ENCODE measurements at places on chromosomes 3 and 15.

GRCh38 chr3:16109929-16110328 lies 64.6 kb upstream of the GALNT15 start:
- DNase-seq = no peak

DNA sequence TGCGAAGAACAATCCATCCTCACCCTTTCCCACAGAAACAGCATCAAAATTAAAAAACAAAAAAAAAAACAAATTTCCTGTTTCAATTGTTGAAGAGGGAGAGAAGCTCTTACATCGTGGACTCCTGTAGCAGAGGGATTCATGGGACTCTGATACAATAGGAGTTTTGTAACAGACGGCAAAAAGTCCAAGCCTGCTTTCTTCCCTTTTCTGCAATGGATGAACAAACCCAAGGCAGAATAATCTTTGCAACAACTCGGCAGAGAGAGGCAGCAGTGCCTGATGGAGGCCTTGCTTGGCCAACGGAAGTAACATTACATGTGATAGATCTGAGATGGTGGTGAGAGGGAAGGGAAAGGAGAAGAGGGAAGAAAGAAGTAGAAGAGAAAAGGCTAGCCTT lies 26.9 kb downstream of the CCR4 start:
- no peak for DNase-seq

DNA sequence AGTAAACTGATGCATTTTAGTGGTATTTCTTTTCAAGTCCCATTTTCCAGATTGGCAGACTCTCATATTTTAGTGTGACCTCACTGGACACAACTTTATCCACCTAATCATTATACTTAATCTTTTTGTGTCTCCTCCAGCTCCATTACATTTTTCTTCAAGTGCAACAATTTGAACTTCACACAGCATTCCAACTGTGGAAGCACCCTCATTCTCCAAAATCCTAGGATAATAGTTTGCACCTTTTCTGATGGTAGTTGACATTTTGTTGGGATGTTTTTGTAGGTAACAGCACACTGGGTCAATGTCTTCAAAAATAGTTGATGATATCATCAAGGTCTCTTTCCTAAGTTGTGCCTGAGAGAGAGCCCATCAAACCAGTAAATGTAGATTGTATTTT lies 123.1 kb downstream of the RYR3 start:
- no peak for DNase-seq

GRCh38 chr3:127262533-127262932 lies 25.3 kb downstream of the PRR20G start:
- no peak for DNase-seq

- DNase-seq = no peak
Observed at GRCh38 chr15:73937296-73937695, 11.0 kb downstream of the LOXL1 start.

DNA sequence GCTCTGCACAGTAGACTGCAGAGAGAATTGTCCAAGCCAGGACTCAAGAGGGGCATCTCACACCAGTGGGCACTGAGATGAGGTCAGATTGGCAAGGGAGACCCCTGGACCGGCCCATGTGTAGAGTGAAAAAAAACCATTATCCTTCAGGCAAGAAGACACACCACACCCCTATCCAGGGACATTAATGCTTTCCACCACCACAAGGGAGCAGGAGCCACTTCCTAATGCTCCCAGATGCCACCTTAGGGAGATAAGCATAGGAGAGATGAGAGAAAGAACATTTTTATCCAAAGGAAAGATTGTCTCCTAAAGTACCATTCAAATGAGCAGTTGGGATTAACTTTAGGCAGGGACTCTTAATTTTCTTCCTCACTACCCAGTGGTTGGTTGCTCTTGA lies 109.6 kb upstream of the PTX3 start:
- DNase-seq = no peak

DNA sequence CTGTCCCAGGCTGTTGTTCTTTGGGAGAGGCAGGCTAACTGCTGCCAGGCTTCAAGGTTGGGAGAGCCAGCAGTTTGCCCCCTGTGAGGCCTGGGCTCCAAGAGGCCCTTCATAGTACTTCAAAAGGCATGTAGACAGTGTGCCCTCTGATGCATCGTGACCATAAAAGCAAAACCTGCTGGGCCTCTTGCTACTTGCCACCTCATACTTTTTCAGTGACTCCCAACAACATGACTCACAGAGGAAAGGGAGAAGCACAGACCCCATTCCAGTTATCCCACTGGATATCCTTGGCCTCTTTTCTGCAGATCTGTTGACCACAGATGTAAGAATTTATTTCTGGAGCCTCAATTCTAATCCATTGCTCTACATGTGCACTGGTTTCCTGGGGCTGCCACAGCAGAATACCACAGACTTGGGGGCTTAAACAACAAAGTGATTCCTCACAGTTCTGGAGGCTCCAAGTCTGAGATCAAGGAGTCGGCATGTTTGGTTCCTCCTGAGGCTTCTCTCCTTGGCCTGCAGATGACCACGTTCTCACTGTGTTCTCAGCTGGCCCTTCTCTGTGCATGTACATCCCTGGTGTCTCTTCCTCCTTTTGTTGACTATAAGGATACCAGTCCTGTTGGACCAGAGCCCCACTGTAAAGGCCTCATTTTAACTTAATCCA lies 8.9 kb upstream of the NSMCE3 start:
- DNase-seq = no peak

GRCh38 chr15:83077491-83078230 lies 10.6 kb upstream of the BTBD1 start:
- no peak for DNase-seq

DNA sequence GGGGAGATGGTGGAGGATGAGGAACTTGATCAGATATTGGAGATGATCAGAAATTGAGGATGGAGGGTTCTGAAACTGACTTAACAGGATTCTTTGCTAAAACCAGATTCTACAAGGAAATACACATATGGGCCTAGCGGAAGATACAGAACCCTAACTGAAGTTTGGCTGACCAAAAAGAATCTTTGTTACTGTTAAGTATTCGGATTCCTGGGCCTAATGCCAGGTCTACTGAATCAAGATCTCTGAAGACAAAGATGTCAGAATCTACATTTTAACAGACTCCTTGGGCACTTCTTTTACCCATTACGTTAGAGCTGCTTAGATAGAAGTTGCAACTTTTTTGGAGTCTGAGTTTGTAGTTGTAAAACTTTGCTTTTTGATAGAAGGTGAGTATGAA lies 137.7 kb downstream of the FNDC3B start:
- no peak for DNase-seq

DNA sequence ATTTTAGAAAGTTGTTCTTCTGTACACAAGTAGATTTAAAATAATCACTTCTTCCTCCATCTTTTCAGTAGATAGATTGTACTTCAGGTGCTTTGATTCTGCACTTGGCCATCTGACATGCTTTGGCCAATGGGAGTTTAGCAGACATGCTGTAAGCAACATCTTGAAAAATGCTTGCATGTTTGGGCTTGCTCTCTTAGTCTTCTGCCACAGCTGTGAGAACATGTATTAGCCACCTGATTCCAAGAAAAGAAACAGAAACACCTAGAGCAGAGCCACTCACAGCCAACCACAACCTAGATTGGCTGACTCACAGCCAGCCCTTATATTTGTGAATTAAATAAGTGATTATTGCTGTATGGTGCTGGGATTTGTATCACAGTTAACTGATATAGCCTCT lies 70.2 kb upstream of the GADL1 start:
- DNase-seq = no peak

DNA sequence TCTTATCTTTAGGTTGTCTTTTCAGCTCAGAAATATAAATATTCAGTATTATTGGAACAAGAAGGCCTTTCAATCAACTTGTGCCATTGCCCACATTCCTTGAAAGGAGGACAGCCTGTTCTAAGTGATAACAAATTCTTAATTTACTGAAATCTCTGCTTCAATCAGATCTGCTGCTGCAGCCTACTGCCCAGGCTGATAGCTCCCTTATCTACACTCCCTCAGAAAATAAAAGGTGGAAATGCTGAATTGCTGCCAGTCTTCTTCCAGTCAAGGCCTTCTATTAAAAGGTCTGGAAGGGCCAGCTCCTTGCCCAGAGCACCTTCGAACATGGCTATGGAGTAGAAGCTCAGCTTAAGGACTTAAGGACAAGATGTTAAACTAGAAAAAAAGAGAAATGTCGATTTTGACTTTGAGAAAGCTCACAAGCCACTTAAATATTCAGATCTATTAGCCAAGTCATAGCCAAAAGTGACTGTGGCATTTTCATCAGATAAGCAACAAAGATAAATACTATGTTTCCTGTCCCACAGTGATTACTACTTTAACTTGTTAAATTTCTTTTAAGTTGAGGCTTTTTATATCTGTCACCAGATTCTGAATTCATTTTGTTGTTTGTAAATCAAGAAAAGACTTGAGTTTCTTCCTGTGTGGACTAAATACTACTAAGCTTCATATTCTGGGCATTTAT lies 480.5 kb upstream of the CBLB start:
- DNase-seq = no peak

DNA sequence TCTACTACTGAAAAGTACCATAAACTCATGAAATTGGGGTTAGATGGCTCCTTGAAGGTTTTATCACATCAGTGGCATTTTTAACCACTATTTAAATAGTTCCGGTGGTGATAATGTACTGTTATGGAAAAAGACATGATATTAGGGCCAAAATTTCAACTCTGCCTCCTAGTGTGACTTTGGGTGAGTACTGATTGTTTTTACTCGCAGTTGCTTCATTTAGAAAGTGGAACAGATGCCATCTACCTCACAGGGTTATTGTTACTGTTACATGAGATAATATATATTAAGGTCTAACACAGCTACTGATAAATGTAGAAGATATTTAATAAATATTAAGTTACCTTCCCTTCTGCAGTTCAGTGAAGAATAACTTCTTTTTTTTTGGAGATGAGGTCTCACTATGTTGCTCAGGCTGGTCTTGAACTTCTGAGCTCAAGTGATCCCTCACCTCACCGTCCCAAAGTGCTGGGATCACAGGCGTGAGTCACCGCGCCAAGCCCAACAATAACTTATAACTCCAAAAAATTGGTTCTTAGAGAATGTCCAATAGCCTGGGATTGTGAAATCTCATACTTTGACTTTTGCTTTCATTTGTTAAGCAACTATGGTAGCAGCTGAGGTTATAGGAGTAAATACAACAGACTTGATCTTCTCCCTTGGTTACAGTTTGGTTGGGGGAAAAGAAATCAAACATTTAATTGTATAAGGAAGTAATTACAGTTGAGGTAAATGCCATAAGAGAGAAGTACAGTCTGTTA lies 48.3 kb downstream of the MEF2A start:
- no peak for DNase-seq

DNA sequence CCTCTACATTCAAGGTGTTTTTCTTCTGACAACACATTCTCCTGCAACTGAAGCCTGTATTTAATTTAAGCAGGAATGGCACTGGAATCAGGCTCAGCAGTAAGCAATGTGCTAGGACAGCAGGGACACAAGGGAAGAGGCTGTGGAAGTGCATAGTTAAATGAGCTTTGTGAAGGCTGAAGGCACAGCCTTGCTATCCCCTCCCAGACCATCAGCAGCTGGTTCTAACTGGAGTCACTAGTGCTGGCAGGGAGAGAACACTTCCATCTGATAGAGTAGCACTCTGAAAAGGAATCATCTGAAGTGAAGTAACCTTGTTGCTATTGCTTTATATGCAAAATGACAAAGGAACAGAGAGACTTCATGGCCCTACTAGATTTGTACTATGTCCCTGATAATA lies 14.7 kb downstream of the UQCC5 start:
- no peak for DNase-seq

GRCh38 chr3:194620196-194620595 lies 13.0 kb downstream of the TMEM44 start:
- DNase-seq = no peak

- no peak for DNase-seq
Observed at GRCh38 chr3:95508124-95508523, 1306.3 kb upstream of the EPHA6 start.

- no peak for DNase-seq
Observed at GRCh38 chr3:155991847-155992246, 121.4 kb downstream of the GMPS start.

- no peak for DNase-seq
Observed at GRCh38 chr3:58659051-58659675, 7.4 kb downstream of the FAM3D start.

- no peak for DNase-seq
Observed at GRCh38 chr15:70703096-70703878, 60.1 kb downstream of the UACA start.

- DNase-seq = no peak
Observed at GRCh38 chr3:139302084-139302800, 41.6 kb upstream of the MRPS22 start.

GRCh38 chr15:74176262-74177214 lies 3.0 kb downstream of the ISLR start:
- no peak for DNase-seq

- DNase-seq = no peak
Observed at GRCh38 chr3:108021131-108021530, 69.7 kb downstream of the CD47 start.

DNA sequence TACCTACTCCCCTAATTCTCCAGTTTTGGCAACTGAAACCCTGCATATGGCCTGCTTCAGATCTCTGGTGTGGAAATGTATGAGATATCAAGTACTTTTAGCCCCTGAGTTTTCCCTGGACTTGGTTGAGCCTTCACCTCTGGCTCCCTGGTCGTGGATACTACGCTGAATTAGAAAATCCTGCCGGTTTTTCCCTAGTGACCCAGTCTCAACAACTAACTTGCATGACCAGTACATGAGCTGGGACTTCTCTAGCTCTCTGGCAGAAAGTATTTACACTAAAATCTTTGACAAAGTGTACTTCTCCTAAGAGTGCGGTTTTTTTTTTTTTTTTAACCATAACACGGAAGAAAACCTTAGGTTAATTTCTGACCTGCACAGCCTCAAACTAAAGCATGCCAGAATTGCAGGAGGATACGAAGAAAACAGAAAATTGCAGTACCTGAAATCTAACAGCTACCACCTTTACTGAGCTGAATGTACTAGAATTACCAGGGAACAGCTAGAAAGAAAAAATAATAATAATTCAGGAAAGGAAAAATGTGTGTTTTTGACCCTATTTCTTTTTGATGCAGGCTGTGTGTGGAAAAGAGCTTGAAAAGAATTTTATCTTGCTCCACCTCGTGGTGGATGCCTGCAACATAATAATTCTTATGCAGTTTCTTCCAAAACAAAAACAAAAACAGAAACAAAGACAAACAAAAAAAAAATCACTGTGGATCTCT lies 165.6 kb downstream of the GMNC start:
- no peak for DNase-seq

DNA sequence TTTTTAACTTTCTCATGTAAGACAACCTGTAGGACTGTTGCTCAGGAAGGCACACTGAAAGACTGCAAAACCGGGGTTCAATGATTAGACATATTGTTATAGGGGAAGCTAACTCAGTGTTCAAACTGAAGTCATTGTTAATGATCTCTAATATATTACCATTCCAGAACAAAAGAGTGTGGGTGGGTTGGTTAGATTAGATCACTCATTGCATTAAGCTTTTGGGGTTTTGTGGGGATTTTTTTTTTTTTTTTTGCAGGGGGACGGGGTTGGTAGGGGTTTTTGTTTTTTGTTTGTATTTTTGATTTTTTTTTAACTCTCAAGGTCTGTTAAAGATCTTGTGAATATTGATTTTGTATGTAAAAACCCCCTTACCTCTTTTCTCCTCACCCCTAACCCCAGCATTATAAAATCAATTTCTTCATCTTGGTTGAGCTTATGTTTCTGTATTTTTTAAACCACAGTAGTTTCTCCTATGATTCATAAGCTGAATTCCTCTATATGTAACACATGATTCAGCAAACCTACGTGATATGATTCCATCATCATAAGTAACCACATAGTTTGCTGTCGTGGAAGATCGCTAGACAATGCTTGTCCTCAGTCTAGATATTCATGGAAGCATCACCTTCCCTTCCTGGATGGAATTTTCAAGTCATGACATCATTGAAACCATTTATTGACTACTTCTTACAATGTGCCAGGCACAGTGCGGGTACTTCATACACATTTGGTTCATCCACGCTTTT lies 544.1 kb upstream of the MDFIC2 start:
- DNase-seq = no peak

GRCh38 chr3:34015204-34016142 lies 217.0 kb downstream of the PDCD6IP start:
- DNase-seq = no peak
